Stimulated activated CD8-positive, alpha-beta memory T cell treated with anti-CD3 and anti-CD28 coated beads, Interleukin-2, amount 100 ng/mL, for 1 hour (primary cell): ENCODE measurements at places on chromosomes 16 and 17.
A peak's percentile ranks its signal among the peaks of the same experiment; 100 is the strongest.

DNA sequence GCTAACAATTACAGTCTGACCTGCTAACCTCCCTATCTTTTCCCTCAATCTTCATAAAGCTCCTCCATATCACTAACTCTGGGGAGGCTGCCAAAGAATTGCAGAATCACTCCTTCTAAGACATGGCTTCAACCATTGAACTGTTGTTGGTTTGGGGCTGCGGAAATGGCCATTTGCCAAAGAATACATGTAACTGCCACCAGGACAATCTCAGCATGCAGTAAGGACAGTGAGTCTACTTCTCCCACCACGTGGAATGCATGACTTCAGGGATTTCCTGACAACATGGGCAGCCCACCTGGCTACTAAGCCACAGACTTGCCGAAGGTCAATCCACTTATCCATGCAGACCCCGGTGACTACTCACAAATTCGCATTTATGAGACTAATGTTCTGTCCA lies 104.3 kb upstream of the NUDT7 start:
- DNase-seq, result no peak

GRCh38 chr17:45088741-45089140 lies 27.6 kb downstream of the NMT1 start:
- no peak for DNase-seq

- DNase-seq, result no peak
Measured at GRCh38 chr17:58956997-58957724, 149.5 kb downstream of the TRIM37 start.

- peak; percentile 46 for DNase-seq
Measured at GRCh38 chr17:75832164-75832651, 12.0 kb downstream of the UNC13D start.

GRCh38 chr17:7850701-7851437 lies 4.0 kb upstream of the TMEM88 start:
- DNase-seq, result no peak
